ENCODE measurements at places on chromosomes 3 and 15. TPM values are rescaled to one million over a fixed set of nuclear protein-coding genes. Genes with fewer than 3 reads are reported as not detected.

TGM4 gene
- not detected for total RNA-seq

PCSK6 gene
- total RNA-seq = 0.24 TPM

CSTA gene
- not detected for total RNA-seq

GRCh38 chr3:122183893-122184590, 574 bp downstream of the CASR start:
- DNase-seq = no peak

DNA sequence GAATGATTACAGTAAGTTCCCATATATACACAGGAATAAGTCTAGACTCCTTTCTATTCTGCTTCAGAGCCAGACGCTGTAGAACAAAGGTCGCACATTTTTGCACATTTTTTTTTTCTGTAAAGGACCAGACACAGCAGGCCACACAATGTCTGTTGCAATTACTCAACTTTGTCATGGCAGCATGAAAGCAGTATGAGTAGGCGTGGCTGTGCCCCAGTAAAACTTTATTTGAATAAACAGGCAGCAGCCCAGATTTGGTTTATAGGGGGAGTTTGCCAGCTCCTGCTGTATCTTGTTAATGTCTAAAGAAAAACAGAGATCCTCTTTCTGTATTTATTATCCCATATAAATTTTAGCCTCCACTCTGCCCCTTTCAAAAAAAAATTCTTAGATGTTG, 708.3 kb downstream of the FHIT start:
- no peak for DNase-seq

- no peak for DNase-seq
These were observed 587.9 kb downstream of the GBE1 start for GRCh38 chr3:81173514-81173913.

- no peak for DNase-seq
These were observed 92.4 kb downstream of the ABI3BP start for GRCh38 chr3:100900671-100901335.

DNA sequence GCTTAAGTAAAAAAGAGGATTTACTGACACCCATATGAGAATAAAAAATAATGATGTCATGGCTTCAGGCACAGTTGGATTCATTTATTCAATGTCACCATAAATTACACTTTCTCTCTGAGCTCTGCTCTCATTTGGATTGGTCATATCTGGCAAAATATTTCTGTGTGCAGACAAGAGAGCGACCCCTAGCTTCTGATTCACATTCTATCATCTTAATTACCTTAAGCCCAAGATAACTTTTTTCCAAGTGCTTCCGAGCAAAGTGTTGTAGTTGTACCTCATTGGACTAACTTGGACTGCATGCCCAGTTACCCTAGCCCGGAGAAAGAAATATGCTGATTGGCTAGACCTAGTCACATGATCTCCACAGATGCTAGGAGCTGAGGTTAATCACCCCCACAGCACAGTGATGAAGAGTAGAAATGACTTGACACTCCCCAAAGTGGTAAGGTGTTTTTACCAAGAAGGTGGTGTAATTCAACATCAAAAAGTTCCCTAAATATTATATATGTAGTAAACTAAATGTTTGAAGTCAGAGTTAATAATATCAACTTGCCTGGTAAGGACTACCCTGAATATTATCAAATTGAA, 552.2 kb upstream of the SUCLG2 start:
- no peak for DNase-seq

DNA sequence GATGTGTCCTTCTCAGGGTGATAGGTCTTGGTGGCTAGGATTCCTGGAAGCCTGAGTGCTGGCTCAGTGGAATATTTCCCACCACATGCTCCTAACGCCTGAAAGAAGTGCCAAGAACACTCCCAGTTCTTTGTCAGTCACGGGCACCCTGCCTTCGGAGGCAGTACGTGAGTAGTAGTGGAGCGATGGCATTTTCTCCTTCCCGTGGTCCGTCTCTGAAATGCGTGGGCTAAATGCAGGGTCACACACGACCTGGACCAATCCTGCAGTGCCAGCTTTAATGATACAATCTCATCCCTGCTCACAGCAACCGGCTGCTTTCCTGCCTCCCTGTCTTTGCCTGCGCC, 14.5 kb downstream of the H1-8 start:
- no peak for DNase-seq

GRCh38 chr15:25701721-25702465, 161.2 kb downstream of the ATP10A start:
- DNase-seq = no peak

DNA sequence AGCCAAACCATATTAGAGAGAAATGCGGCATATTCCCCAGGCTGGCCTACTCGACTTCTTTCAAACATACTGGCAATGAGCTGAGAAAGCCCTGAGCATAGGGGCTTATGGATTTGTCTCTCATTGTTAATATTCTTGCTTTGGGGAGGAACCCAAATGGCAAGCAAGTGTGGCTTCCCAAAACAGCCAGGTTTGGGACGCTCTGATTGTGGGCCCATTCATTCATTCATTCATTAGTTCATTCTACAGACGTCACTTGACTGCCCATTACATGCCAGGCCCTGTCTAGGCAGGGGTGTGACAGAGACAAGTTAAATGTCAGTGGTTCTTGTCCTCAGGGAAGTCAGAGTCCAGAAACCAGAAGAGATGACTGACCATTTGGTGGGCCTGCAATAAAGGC, 77.4 kb upstream of the THBS1 start:
- DNase-seq = no peak

GRCh38 chr15:28246605-28247004, 75.4 kb downstream of the HERC2 start:
- DNase-seq = no peak

DNA sequence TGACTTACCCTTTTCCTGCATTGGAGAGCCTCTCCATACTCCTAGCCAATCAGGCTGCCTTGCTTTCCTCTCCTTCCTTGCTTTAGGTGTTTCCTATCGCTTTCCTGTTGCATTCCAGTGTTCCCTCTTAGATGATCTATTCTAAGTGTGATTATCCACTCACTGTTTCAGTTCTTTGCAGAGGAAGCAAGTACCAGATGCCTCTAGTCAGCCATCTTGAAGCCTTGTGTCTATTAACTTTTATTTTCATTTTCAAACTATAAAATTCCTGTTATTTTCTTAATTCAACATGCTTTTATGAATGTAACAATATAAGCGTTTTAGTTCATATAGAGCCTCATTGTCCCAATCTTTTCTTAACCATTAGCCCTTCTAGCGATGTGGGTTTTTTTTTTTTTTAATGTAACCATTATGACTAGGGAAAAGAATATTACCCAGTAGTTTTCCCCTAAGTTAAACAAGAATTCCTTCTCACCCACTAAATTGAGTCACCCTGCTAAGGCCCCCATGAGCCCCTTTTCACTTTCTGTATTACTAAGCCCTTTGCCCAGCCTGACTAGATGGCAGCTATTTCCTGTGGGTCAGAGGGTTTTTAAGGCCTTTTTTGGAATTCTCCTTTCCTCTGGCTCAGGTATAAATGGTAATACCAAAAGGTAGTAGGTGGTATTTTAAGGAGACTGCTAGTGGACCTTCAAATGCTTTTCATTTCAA, 229.4 kb upstream of the CTNNB1 start:
- no peak for DNase-seq

DNA sequence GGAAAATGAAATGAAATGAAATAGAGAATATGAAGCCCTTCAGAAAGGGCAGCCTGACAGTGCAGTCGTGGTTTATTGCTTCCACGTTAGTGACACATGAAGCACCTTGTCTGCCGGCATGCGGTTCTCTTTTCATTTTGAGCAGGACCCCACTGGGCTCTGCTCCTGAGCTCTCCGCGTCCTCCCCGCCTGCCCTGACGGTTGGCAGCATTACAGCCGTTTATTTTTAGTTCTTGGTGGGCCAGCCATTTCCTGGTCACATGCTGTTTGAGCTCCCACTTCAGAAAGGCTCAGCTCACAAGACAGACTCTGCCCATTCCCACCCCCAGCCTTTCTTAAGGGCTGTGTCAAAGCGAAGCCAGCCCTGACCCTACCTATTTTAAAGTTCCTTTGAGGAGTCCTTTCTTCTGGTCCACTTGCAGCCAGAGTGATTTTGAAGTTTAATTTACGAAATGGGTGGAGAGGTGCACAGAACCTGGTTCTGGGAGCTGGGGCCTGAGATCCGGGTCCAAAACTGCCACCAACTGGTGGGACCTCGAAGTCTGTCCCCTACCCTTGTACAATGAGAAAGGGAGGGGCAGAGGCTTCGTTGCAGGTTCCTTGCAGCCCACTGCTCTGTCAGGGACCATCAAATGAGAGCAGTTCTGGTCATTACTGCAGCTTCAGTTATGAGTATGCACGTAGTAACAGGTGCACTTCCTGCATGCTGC, 60.1 kb downstream of the MGLL start:
- no peak for DNase-seq

GRCh38 chr3:137764001-137764433, at the start of gene SOX14:
Gene SOX14, plus strand, starts transcription at chr3:137764315. Its CDS starts 470 bp downstream, at chr3:137764785.
- peak; percentile 16 for DNase-seq

DNA sequence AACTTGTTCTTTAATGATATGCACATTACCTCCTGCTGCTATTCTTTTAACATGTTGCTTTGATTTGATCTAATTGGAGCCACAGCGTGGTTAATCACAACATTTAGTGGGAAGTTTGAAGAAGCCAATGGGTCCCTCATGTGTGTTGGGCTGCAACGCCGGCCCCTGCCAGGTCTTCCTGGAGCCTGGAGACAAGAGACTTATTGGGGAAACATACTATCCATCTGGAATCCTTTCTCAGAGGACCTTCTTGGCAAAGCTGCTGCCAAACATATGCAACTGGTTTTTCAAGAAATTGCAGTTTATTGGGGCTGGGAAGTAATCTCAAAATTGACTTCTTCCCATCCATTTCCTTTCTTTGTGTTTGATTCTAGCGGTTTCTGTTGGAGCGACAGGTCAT, 396.3 kb upstream of the PROK2 start:
- no peak for DNase-seq

DNA sequence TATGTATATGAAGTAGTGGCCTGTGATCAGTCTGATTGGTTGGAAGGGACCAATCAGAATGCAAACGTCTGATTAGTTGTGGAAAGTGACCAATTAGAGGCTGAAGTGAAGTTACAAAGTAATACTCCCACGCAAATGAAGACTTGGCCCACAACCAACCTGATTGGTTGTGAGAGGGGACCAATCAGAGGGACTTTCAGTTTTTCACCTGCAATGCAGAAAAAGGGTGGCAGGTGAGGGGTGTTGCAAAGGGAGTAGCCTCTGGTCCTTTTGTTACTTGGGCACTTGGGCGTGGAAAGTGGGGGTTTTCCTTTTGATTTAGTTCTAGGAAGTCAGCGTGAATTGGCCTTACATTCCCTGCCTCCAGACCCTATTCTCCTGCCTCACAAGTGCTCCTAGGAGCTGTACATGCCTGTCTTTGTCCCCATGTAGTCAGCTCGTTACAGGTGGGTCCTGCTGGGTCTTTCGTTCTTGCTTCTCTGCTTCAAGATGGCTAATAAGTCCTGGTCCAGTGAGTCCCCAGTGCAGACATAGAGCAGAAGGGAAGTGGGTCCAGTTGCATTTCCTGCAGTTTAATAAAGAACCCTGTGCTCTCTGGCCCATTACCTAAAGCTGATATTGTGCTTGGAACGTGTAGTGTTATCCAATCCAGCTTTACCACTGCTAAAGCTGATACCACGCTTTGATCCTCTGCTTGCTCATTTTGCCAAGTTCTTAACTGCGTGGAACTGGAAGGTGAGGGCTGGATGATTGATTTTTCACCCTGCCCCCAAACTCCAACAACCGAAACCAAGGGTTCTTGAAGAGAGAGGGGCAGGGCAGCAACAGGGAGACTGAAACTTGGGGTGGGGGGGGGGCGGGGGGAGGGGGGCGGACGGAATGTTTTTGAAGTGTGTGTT, 46.0 kb upstream of the CD47 start:
- no peak for DNase-seq

- DNase-seq = no peak
These were observed 123.3 kb upstream of the GRM7 start for GRCh38 chr3:6737630-6738029.

DNA sequence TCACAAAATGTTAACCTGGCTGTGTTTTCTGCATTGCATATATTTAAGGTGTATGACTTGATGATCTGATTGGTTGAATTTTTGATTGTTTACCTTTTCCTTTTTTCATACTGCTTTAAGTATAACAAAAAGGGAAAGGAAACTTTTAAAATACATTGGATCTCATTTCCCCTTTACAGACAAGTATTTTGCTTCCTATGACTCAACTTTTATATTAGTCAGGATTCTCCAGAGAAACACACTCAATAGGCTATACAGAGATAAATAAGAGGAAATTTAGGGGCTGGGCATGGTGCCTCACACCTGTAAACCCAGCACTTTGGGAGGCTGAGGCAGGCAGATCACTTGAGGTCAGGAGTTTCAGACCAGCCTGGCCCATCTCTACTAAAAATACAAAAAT, 205.8 kb downstream of the TJP1 start:
- DNase-seq = no peak

DNA sequence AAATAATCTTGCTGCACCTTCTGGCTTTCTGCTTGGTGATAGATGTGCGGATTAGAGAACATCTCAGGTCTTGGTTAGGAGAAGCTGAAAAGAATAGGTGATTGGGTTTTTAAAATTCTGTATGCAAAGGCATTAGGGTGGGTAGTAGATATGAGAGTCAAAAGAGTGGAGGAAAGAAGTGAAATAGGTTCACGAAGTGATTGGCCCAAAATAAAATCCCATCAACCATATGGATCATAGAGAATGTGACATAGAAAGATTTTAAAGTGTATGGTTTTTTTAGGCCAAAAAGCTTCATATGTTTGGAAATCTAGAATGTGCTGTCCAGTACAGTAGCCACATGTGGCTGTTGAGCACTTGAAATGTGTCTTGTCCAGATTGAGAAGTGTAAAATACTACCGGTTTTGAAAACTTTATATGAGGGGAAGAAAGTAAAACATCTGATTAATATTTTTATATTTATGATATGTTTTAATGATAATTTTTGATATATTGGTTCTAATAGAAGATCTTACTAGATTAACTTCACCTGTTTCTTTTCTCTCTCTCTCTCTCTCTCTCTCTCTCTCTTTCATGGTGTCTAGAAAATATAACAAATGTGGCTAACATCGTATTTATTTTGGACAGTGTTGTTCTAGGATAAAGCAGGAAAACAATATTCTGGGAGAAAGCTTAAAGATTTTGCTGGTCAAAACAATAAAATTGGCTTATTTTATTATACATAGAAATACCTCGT, 2.9 kb downstream of the MBNL1 start:
- no peak for DNase-seq

DNA sequence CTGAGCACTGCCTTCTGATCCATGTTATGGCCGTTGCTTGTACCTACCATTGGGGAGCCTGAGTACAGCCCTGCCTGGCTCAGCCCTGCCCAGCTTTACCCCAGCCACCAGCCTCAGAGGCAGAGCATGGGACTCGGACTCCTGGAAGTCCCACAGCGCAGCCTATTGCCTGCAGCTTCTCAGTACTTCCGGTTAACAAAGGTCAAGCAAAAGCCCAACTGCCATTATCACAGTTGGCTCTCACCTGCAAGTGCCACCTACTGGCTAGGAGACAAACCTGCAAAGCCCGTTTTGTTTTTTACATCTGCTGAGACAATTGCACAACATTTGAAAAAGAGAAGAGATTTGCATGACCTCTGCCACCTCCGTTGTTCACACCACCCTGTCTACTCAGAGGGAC, 1081.7 kb downstream of the NAALADL2 start:
- no peak for DNase-seq

- DNase-seq = peak; percentile 33
These were observed 16.9 kb downstream of the SLC24A1 start for GRCh38 chr15:65638681-65639089.
